ENCODE measurements at places on chromosomes 11 and 22.

GRCh38 chr11:125062931-125063428 lies at the start of gene SLC37A2:
TSS of gene SLC37A2 (plus strand) at chr11:125063305. CDS start at chr11:125063368, 63 bp downstream.
- no peak for DNase-seq

DNA sequence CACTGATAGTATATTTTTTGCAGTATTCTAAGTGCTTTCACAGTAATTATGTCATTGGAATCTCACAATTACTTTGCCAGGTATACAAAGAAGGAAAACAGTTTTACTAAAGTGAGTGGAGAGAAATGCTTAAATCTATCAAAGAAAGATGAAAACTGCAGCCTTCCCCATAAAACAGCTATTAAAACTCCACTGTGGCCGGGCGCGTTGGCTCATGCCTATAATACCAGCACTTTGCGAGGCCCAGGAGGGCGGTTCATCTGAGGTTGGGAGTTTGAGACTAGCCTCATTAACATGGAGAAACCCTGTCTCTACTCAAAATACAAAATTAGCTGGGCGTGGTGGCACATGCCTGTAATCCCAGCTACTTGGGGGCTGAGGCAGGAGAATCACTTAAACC lies 19.1 kb downstream of the OR51E1 start:
- no peak for DNase-seq

DNA sequence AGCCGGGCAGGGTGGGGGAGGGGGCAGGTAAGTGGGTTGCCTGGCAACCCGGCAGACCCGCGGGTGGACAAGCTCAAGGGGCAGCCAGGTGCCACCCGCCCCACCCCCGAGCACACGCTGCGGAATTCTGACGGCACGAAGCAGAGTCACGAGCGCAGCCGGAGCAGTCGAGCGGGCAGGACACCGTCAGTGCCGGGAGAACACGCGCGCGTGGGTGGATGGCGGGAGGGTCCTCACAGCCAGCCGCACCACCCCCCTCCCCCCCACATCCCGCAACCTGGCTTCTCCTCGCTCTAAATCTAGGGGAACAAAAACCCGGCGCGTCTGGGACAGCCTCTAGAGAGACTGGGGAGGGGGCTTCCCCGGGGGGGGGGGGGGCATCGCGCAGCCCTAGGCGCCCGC lies 133.1 kb upstream of the HSD17B12 start:
- no peak for DNase-seq

DNA sequence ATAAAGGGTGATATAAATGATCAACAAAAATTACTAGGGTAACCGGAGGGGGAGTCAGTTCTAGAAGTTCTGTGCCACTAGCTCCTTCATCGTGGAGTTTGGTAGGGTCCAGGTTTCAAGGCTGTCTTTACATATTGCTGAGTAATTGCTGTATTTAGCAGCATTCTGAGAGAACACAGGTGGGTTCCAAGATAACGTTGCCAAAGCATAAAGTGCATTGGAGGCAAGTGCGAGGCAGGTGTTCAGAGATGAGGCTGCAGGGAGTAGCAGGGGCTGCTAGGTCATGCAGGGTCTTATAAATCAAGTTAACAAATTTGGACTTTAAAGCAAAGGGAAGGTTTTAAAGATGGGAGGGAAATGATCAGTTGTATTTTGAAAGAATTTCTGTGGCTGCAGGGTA lies 17.8 kb downstream of the SGSM3 start:
- DNase-seq: no peak

DNA sequence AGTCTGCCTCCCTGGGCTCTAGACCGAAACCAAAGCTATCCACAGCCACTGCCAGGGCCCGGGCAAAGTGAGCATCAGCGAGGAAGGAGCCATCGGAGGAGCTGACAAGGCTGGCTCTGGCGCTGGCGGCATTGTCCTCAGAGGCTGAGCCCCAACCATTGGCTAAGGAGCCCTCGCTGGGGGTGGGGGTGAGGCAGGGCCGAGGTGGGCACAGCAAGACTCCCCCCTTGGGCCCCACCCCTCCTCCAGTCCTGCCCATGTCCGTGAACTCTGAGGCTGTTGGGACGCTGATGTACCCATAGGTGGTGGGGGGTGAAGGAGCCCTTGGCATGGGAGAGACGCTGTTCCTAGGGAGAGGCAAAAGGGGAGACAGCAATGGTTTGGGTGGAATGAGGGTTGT lies 11.2 kb downstream of the ROBO4 start:
- no peak for DNase-seq

GRCh38 chr11:133608496-133608895 lies 76.2 kb upstream of the OPCML start:
- DNase-seq: no peak

DNA sequence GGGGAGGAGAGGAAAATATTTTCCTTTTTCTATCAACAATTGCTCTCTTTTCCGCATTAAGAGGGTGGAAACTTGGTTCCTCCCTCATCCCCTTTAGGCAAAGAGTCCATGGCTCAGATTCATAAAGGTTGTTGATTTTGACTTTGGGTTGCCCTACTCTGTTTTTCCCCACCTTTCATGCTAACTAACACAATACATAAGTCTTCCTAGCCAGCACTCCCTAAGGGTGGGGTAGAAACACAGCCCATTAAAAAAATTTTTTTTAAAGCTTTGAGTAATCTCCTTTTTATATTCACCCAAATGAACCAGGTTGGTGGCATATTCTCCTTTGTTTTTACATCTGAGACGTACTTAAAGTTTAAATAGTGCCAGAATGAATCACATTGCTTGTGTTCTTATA lies 20.0 kb upstream of the LIN7C start:
- no peak for DNase-seq

Data from activated naive CD4-positive, alpha-beta T cell (primary cell).